ENCODE measurements at places on chromosomes 4 and X.

GRCh38 chr4:59936566-59936965, 1263.6 kb upstream of the ADGRL3 start:
- no peak for DNase-seq

DNA sequence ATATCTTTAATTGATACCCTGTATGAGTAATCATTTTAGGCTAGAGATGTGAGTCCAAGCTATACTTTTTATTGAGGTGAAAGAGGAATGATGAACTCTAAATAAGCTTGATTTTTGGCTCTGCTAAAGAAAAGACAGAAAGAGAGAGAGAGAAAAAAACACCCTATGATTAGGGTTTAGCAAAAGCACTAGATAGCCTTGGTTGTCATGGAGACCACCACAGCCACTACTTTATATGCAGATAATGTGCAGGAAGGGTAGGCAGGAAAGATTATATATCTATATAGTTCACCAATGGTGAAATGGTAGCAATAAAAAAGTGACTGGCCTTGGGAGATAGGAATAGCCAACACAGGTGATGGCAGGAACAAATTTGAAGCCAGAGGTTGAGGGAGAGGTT, 69.9 kb upstream of the CAMK2D start:
- no peak for DNase-seq

GRCh38 chrX:11420851-11421250, 127.6 kb downstream of the AMELX start:
- DNase-seq, result no peak

- no peak for DNase-seq
These were observed 14.3 kb downstream of the ANTXR2 start for GRCh38 chr4:80058740-80059139.

DNA sequence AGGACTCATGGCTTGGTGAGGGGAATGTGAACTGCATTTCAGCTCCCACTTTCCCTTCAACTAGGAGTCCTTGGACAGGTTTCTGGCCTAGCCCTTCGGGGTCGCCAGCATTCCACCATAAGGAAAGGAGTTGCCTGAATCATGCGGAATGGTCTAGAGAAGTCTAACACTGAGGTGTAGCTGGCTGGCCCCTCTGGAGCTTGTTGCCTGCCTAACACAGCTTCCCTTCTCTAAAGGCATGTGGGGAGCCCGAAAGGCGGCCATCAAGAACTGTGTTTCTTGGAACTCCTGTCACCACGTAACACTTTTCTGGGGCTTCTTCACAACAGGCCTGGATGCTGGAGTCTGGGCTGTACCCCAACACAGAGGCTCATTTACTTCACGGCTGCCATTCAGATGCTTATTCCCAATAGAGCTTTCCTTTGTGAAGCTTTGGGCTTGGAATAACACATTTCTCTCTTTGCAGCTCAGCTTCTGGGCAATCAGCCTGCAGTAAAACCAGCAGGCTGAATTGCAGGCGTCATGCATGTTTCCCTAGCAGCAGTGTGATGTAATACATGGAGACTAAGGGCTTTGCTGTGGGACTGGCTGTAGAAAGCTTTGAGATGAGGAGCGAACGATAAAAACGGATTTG, 5.4 kb downstream of the GABRQ start:
- no peak for DNase-seq

GRCh38 chrX:54495814-54496516, at the start of gene FGD1:
Gene FGD1, minus strand, starts transcription at chrX:54496234. Its CDS starts 802 bp downstream, at chrX:54495432.
- DNase-seq, result no peak

- no peak for DNase-seq
These were observed 256.1 kb downstream of the KLHL13 start for GRCh38 chrX:117860517-117860916.

- no peak for DNase-seq
These were observed 276.5 kb upstream of the AGTR2 start for GRCh38 chrX:115894087-115894486.

- no peak for DNase-seq
These were observed 84.9 kb upstream of the SPANXB1 start for GRCh38 chrX:140917354-140918115.

All from GM04503 (cell line).